ENCODE measurements at places on chromosomes 6 and 20.

DNA sequence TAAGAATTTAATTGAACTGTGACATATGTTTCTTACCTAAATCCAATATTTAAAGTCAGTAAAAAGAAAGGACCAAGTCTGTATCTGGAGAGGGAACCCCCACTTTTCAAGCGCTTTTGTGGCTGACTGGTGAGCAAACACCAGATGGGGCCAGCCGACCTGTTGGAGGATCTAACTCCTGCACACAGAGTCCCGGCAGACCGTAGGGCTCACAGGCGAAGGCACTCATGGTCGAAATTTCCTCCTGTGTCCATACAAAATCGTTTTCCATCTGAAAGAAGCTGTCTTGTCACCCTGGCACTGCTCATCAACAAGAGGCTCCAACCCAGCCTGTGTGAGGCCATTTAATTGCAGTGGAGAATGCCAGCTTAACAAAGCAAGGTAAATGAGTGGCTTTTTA is 94.0 kb downstream of the SCML4 start:
- no peak for DNase-seq

- DNase-seq, result no peak
Measured at GRCh38 chr6:5085648-5086293, 630 bp downstream of the PPP1R3G start.

GRCh38 chr6:168638468-168639271 is 197.7 kb downstream of the SMOC2 start:
- DNase-seq, result no peak

- DNase-seq, result no peak
Measured at GRCh38 chr6:42522036-42522435, 41.8 kb upstream of the UBR2 start.

- peak; percentile 55 for DNase-seq
Measured at GRCh38 chr20:16317445-16318362, 255.5 kb downstream of the KIF16B start.

DNA sequence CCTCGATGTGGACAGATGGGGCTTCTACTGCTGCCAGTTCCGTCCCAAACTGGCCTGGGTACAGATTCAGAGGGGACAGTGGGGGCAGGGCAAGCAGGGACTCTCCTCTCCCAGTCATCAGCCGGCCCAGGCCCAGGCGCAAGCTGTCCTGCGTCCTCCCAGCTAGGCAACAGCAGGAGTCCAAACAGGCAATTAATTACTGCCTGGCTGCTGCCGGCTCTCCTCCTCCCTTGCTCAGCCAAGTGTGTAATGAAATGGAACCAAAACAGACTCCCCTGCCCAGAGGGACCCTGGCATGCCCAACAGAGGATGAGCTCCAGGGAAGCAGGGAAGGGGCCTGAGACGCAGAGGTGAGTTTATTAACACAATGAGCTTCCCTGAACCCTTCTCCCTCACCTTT is 17.8 kb upstream of the SLC32A1 start:
- DNase-seq, result no peak

- peak; percentile 46 for DNase-seq
Measured at GRCh38 chr20:36491901-36492617, 49.3 kb upstream of the MYL9 start.

- DNase-seq, result peak; percentile 23
Measured at GRCh38 chr20:4689220-4689619, 32.5 kb upstream of the PRND start.

- DNase-seq, result no peak
Measured at GRCh38 chr6:56996401-56996800, 41.5 kb downstream of the BEND6 start.

- DNase-seq, result no peak
Measured at GRCh38 chr6:29510746-29511300, 23.1 kb upstream of the MAS1L start.

- DNase-seq, result no peak
Measured at GRCh38 chr6:142369266-142369665, 67.5 kb downstream of the ADGRG6 start.

GRCh38 chr20:64246616-64247306 is 8.8 kb upstream of the PCMTD2 start:
- DNase-seq, result no peak

DNA sequence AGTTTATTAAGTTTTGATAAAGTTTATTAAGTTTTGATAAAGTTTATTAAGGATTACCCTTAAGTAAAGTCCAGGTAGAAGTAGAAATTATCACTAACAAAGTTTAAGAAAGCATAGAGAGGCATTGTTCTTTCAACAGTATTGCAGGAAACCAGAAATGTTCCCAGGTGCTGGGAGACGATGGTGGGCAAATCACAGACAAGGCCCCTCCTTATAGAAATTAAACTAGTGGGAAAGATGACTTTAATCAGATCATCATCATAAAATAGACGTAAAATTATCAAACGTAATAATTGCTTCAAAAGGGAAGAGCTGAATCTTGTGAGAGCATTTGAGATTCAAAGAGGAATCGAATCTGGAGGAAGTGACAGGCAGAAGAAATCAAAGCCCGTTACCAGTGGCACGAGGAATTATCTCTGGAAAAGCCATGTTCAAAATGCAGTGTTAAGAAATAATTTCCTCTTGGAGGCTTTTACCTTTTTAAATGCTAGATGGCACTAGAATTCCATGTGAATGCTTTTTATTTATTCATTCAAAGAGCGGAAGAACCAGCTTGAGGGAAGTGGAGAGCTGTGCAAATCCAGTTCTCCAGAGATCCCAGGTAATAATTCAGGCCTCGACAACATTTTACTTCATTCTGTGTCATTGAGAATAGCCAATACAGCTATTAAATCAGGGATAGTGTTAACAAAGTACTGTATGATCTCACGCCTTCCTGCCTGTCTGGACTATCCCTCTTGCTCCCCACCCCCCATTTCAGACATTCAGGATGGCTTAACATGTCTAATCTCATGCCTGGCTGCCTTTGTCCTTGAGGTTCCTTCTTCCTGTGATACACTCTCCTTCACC is 1.0 kb upstream of the APMAP start:
- DNase-seq, result peak; percentile 38

DNA sequence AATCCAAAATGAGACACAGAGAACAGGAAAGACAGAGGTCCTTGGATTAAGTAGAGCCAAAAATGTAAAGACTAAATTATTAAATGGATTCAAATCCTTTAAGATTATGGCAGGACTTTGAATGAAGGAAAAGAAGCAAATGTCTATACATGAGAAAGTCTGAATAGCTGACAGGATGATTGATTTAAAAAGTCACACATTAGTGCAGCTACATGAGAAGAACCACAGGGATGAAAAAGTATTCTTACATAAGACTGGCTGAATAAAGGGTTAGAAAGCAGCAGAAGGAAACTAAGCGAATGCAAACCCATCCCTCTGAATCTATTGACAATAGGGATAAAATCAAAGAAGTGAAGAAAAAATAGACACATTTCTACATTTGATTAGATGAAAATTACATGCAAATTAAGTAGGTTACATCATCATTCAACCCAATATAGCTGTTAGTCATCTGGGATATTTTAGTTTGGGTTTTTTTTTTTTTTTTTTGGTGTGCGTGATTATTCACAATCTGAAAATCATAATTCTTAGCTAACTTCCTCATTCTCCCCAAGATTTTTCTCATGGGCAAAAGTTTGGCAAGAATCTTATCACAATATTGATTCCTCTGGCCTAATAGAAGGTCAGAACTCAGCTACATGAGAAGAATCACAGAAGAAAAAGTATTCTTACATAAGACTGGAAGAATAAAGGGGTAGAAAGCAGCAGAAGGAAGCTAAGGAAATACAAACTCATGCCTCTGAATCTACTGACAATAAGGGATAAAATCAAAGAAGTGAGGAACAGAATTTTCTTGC is 845.4 kb downstream of the HACE1 start:
- peak; percentile 9 for DNase-seq

DNA sequence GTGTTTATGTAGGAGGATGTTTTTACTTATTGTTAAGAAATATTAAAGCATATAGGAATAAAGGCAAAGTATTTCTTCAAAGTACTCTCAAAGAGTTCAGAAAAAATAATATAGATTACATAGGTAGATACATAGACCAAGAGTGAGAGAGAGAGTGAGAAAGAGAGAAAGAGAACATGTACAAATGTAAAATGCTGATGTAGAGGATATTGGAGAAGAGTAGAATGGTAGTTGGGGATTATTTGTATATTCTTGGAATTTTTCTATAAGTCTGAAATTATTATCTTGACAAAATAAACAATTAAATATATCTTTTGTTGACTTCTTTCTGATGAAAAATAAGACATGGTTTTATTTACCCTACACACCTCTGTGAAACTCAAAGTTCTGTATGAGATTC is 29.2 kb downstream of the C6orf141 start:
- DNase-seq, result no peak

GRCh38 chr6:15535495-15536197 is 127.2 kb downstream of the DTNBP1 start:
- DNase-seq, result no peak

GRCh38 chr6:56616967-56617366 is 25.7 kb downstream of the DST start:
- no peak for DNase-seq

GRCh38 chr6:29705389-29706231 is 17.6 kb upstream of the HLA-F start:
- peak; percentile 72 for DNase-seq

GRCh38 chr20:37299718-37300528 is 10.5 kb downstream of the MANBAL start:
- no peak for DNase-seq

- no peak for DNase-seq
Measured at GRCh38 chr6:67818322-67818721, 816.8 kb upstream of the ADGRB3 start.

GRCh38 chr20:14707865-14708596 is 370.6 kb upstream of the FLRT3 start:
- DNase-seq, result no peak

DNA sequence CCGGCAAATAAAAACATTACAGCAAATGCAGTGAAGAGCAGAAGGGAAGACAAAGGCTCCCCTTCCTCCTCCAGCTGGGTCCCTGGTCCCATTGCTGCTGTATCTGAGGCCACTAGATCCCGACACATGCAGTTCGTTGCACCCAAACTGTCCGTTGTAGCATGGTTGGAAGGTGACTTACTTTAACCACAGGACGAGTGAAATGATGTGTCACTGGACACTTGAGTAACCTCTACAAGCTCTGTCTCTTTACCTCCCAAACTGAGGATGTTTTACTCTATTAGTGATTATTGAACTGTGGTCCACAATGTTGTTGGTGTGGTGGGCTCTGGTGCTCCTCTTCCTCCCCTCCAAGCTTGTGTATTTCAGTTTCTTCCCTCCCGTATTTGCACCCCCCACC is 46.2 kb upstream of the ARMH2 start:
- no peak for DNase-seq

GRCh38 chr20:39326050-39326449 is 363.9 kb downstream of the DHX35 start:
- DNase-seq, result no peak

- DNase-seq, result no peak
Measured at GRCh38 chr20:25218109-25218486, 22.6 kb downstream of the ENTPD6 start.

GRCh38 chr20:44748005-44748370 is 2.3 kb downstream of the KCNK15 start:
- no peak for DNase-seq

GRCh38 chr6:132168961-132169360 is 217.8 kb upstream of the CCN2 start:
- DNase-seq, result no peak

- DNase-seq, result no peak
Measured at GRCh38 chr6:105588123-105588710, 185.3 kb upstream of the PREP start.

DNA sequence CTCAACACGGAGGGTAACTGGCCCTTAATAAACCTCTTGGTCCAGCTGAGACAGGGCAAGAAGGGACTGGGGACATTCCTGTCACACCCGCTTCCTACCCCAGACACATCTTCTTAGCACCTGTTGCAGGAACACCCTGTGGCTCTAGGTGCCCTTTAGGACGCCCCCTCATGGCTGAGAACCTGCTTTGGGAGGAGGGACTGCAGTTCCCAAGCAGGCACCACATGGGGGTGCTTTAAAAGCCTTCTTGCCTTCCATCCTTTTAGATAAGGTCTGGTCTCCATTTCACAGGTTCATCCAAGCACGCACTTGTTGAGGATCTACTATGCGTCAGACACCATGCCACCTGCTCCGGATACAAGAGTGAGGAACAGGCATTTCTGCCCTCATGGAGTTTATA is 26.6 kb downstream of the NSFL1C start:
- DNase-seq, result peak; percentile 20

- DNase-seq, result no peak
Measured at GRCh38 chr6:133835901-133836300, 53.0 kb upstream of the TCF21 start.

GRCh38 chr6:142008016-142008735 is 124.5 kb upstream of the GJE1 start:
- no peak for DNase-seq

DNA sequence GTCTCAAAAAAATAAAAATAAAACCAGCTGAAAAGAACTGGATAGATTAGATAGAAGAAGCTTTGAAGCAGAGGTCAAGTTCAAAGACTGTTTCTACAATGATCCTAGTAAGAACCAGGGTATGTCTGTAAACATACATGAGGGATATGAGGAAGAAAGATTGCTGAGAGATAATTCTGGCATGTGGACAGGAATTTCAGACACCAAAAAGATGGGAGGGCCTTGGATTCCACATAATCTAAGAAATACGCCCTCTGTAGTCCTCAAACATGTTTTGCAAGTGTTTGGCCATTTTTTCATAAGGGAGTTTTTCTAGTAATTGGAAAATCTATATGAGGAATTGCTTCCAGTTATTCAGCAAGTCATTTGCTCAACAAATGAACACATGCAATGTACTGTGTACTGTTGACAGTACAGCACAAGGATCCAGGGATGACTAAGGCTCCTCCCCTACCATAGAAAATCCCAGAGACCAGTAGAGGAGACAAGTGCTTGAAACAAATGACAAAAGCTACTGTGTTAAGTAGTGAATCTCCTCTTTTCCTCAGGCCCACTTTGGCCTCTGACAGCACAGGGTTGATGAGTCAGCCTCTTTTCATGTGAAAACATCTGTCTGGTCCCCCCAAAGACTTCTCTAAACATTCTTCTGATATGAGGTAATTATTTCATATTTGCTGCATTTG is 795.9 kb downstream of the MAFB start:
- peak; percentile 40 for DNase-seq

Measured in suppressor macrophage treated with lipopolysaccharide for 1 hour (primary cell).